ENCODE measurements at places on chromosomes 6 and 20.
A peak's percentile ranks its signal among the peaks of the same experiment; 100 is the strongest.

DNA sequence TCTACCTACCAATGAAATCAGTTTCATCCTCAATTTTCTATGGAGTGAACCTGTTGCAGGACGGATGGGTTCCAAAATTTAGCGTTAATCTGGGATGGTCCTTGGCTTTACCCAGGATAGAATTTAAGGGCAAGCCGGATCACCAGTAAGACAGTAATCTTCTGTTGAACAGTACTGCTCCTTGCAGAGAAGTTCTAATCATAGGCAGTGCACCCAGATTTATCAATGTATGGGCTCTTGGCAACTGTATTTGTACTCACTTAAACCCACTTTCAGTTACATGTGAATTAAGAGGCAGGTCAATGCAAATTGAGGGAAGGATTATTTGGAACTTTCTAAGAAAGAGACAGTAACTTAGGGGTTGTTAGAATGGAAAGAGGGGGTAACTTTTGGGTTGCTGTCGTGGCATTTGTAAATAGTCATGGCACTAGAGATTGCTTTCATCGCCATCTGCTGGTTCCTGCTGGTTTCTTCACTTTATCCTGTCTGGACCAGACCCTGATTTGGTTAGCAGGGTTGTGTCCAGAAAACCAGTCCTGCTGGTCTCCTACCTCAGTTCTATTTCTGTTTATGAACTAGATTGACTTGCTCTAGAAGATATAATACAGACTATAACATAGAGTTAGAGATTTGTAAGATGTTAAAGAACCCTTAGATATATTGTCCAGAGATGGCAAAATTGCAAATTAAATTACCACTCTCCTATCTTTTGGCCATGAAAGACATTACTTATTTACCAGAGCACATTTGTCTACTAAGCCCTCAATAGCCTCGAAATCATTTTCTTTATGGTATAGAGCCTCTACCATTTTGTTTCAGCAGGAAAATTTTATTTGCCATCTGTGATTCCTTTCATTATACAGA is 646.3 kb downstream of the UTRN start:
- DNase-seq: peak; percentile 36

DNA sequence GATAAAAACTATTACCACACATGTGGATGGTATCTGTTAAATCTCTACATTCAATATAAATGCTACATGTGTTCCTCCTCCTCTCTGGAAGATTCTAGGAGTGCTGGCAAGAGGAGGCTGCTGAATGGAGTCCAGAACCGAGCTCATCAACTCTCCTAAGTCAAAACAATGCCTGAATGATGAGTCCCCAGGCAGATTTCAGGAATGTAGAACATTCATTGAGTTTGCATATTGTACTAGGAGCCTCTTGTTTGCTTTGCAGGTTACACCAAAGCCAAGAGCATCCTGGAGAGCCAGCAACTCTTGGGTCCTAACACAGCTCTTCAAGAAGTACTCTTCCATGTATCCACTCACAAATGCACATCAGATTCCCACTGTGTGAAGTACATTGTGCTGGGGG is 117.6 kb upstream of the UST start:
- DNase-seq: peak; percentile 81

GRCh38 chr6:165968408-165968807 is 199.2 kb downstream of the TBXT start:
- DNase-seq: no peak

GRCh38 chr6:65999288-65999791 is 292.3 kb upstream of the EYS start:
- no peak for DNase-seq

DNA sequence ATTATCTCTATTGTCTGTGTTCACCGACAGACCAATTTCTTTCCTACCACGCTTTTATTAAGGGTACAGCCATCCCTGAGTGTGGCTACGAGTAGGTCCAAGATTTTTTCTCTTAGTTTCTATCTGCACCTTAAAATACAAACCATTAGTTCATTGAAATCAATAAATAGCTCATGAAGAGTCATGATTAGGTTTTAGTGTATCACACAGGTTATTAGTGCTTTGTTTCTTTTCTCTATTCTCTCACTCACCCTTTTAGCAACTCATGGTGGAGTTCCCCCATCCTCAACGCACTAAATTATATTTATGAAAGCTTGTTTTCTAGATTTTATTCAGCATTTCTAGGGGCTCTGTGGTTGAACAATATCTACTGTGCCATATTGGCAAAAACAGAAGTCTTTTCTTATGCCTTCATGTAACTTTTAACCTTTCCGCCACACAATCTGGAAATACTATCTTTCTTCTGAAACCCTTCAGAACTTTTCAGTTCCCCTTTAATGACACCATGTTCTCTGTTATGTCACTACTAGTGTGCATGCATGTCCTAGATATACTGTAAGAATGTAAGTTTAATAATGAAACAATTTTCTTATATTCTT is 128.2 kb upstream of the LAMA2 start:
- DNase-seq: no peak

- DNase-seq: no peak
Measured at GRCh38 chr6:1777921-1778685, 168.4 kb downstream of the FOXC1 start.

GRCh38 chr6:166274739-166275370 is 33.3 kb downstream of the PRR18 start:
- no peak for DNase-seq

DNA sequence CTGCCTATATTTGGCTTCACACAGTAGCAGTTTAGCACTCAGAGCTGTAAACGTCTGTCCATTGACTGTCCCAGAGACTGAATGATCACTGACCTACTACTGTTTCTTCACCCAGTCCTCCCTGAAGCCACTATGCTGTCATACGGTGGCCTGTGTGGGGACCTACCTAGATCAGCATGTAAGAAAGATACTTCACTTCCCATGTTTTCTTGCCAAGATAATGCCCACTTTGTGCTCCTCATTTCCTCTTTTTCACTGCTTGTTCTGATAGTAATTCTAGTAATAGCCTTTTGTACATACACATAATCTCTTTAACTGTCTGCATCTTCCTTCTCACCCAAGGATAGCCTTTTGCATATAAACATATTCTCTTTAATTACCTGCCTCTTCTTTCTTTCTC is 109.9 kb upstream of the TIAM2 start:
- DNase-seq: no peak

GRCh38 chr6:14132921-14133275 is 15.3 kb downstream of the CD83 start:
- DNase-seq: no peak

GRCh38 chr6:114398481-114398880 is 55.7 kb upstream of the HS3ST5 start:
- DNase-seq: no peak

- DNase-seq: no peak
Measured at GRCh38 chr20:20490673-20491072, 122.8 kb downstream of the INSM1 start.

- DNase-seq: peak; percentile 83
Measured at GRCh38 chr20:31560094-31560745, 44.9 kb upstream of the ID1 start.

DNA sequence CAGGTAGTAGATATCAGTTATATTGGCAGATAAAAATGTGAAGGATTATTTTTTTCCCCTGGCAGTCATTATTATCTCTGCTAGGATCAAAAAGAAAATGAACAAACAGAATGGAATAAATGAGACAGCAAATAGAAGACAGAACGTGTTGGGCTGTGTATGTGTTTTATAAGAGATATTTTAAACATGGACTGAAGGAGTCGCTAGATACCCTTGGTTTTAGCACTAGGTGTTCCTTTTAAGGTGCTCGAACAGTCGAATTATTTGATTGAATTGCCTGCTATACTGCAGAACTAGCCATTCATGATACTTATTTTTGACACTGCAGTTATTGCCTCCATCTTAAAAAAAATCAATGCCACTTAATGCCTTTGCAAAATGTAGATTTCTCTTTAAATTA is 3.7 kb downstream of the GRIK2 start:
- no peak for DNase-seq

- DNase-seq: no peak
Measured at GRCh38 chr20:63704749-63705117, 3.0 kb downstream of the ARFRP1 start.

DNA sequence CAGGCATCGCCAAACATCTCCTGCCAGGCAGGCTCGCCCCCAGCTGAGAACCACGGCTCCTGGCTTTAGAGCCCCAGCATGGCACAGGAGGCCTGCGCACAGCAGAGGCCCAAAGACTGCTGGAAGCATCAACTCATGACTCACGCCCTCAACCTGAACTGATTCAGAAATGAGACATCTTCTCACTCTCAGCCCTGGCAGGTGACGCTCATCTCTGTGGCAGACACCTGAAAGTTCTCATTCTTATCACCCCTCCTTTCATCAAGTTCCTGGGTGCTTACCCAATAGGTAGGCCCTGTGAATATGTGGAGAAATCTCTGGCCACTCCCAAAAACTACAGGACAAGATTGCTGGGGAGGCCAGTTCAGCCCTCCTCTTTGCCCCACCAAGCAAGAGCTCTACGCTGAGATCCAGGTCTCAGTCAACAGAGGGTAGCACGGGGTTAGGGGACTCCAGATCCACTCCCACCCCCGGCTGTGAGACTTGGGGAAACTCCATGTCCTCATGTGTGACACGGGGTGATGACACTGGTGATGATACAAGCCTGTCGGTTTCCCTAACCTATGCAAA is 11.3 kb downstream of the NFATC2 start:
- DNase-seq: no peak

DNA sequence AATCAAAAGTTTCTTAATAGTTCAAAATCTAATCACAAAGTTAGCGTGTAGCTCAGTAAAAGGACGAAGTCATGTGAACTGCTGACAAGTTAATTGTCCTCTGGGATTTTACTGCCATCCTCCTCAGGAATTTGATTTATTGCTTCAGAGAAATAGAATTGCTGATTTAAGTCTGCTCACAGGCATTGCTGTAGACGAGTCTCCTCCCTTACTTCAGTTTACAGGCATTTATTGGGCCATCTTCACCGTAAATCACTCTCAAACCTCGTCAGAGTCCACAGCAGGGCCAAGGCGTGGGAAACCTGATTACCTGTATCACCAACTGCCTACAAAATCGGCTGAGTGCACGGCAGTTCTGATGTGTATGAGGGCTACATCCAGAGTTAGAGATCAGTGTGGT is 119.1 kb upstream of the PDE10A start:
- DNase-seq: no peak

GRCh38 chr6:82283771-82284410 is 36.3 kb upstream of the IBTK start:
- no peak for DNase-seq

DNA sequence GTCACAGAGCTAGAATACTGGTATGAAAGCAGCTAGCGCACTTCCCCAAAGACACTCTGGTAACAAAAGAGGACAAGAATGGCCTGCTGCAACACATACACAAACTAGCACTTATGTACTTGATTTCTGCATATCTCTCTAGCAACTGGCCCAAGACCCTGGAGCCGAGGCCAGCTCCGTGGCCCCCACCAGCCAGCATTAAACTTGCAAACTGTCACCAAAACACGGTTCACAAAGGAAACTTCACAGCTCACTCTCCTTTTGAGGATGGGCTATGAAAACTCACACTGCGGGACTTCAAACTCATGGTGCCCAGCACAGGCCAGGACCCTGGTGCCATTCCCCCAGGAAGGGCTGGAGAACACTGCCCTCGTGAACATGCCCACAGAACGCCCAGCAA is 115.9 kb upstream of the RPS6KA2 start:
- DNase-seq: no peak

DNA sequence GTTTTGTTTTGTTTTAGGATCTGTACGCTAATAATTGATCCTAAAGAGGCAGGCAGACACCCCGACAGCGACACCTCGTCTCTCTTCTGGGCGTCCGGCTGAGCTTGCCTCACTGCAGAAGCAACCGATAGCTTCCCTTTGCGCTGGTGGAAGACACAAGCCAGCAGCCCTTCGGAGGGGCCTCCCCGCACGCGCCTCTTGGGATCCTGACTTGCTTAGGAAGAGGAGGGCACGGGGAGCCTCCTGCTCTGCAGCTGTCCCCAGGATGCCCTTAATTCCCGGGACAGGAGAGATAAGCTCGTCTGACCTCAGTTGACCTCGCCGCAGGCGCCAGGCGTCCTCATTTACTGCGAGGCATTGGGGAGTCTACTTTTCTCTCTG is 94.0 kb downstream of the CD83 start:
- DNase-seq: peak; percentile 57

DNA sequence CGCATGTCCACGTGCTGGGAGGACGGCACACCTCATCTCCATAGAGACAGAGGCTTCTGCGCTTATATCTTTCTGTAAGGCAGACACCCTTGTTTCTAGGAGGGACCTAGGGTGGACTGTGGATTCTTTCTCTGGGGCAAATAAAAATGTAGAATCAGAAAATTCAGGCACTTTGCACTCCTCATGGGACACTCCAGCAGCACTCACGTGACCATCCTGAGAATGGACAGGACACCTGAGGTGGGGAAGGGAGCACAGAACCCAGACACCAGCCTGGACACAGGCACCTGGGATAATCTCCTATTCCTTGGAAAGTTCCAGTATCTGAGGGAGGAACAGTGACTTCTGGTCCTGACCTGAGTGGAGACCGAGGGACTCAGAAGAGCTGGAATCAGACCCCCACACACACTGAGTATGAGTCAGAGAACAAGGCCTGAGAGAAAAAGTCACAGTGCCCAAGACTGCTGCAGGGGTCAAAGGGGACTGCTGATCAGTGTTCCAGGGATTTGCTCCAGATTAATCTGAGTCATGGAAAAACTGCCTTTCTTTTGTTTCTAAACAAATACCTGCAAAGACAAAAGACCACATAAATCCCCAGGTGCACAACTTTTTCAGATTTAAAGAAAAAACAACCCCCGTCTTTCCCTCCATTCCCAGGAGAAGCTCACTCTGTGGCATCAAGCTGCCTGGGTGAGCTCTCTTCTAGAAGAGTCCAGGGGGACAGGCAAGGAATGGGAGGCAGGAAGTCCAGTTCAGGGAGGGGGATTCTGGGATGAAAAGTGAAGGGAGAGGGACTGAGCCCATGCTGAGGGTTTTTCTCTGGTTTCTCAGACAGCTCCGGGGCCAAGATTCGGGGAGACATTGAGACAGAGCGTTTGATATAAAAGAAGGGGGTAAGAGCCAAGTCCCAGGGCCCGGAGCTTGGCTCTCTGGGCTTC is 35.6 kb upstream of the MICB start:
- no peak for DNase-seq

GRCh38 chr6:37851997-37852524 is 32.5 kb downstream of the ZFAND3 start:
- DNase-seq: no peak

DNA sequence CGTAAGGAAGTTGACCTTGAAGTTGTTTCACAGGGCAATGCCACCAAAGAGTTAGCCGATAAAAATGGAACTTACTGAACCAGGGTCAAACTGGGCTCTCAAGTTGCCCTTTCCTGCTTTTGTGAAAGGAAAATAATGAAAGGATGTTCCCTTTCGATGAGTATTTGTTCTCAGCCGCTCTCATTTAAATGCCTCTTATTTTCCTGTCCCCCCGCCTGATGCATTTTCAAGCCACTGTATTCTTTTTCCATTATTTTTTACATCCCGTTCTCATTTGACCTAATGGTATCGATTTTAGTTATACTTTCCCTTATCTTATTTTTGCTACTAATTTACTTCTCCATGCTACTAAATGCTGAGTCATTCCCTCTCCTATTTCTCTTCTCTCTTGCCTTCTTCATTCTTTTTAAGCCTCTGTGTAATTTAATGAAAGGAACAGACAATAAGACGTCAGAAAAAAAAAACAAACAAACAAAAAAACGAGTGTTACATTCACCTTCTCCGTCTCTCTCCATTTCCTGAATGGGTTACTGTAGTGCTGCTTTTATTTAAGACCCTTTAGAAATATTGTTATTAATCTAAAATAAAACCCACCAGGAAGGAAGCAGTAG is 655 bp upstream of the NDUFAF4 start:
- DNase-seq: no peak

Measured in GM03348 (cell line).